ENCODE measurements at places on chromosomes 11 and 22. TPM values are rescaled to one million over a fixed set of nuclear protein-coding genes. Genes with fewer than 3 reads are reported as not detected.

PTPRCAP gene
- 6.4 TPM for total RNA-seq

HRAS gene
- total RNA-seq: 106 TPM

MAP4K2 gene
- total RNA-seq: 9.0 TPM

NNMT gene
- 4.1 TPM for total RNA-seq

KIF18A gene
- total RNA-seq: 2.4 TPM

CCDC73 gene
- total RNA-seq: not detected

MOGAT2 gene
- total RNA-seq: not detected

MMP1 gene
- 0.22 TPM for total RNA-seq

C1QTNF6 gene
- total RNA-seq: 1.7 TPM

C22orf31 gene
- total RNA-seq: not detected

FGF4 gene
- total RNA-seq: not detected

PRRG4 gene
- 42.0 TPM for total RNA-seq

CALCA gene
- not detected for total RNA-seq

TCN2 gene
- total RNA-seq: 17.2 TPM

GRCh38 chr11:116787436-116787785 is 412 bp downstream of the ZPR1 start:
- DNase-seq: no peak

DNA sequence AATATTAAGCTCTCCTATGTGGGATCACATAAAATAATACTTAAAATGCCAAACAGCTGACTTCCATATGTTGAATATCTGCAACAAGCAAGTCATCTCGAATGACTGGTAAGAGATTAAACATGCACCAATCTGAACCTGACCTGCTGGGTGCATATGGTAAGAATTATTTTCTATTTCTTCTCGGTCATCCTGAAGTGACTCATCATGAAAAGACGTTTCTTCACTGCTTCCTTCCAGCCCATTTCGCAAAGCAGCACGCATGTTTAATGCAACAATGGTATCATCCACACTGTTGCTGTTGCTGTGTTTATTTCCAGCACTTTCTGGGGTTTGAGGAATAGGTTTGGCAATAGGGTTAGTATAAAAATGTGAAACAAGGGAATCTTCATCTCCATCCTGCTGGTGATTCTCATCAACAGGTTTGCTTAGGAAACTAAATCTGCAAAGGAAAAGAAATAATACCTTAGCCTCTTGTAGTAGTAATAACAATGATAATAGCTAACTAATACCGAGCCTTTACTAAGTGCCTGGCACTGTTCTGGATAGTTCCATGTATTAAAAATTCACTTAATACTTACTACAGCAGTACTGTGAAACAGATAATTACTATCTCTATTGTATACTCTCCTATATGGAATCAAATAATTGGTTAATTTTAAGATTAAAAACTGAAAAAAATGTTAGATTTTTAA is 52.0 kb upstream of the CHRNA10 start:
- DNase-seq: no peak

- no peak for DNase-seq
Observed at GRCh38 chr11:121890946-121891515, 225.0 kb downstream of the BLID start.

GRCh38 chr11:35893796-35894475 is 49.9 kb upstream of the LDLRAD3 start:
- no peak for DNase-seq

DNA sequence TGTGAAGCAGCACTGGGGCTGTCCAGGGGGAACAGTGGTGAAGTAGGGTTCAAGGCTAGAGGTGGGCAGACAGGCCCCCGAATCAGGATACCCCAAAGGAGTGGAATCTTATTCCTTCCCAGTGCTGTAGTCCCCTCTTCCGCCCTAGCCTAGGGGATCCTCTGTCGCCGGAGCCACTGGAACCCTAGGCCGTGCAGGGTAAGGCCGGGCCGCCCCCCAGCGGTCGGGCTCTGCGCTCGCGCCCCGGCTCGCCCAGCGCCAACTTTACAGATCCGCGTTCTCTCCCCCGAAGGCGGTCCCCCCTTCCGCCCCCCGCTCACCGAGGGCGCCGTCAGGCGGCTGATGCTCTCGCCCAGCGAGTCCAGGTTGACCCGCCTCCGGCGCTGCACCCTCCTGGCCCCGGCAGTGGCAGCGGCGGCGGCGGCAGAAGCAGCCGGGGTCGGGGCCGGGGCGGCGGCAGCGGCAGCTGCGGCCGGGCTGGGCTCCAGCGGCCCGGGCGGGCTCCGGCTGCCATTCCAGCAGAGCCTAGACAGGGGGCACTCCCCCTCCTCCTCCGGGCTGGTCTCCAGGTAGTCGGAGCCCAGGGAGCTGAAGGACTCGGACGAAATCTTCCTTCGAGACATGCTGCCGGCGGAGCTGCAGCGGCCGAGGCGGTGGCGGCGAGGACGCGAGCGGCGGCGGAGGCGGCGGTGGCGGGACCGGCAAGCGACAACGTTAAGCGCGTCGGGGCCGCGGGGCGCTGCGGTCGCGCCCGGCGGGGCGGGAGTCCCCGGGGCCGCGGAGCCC is 650 bp downstream of the GUCY1A2 start:
- no peak for DNase-seq

DNA sequence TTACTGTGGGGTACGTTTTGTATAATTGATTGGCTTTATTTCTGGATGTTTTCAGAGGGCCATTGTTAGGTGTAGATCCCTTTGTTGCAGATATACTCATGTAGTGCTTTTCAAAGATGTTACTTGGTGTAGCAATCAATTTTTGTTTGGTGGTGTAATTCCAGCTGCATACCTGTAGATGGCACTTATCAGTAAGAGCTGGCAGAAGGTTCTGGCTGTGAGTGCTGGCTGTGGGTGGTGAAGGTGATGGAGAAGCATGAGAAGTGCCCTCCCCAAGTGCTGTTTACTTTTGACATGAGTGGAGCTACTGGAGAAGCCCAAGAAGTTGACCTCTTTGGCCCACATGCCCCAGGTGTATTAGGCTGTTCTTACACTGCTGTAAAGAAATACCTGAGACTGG is 1074.9 kb downstream of the FAM181B start:
- DNase-seq: no peak

- DNase-seq: no peak
Observed at GRCh38 chr11:106238704-106239360, 161.4 kb downstream of the AASDHPPT start.

DNA sequence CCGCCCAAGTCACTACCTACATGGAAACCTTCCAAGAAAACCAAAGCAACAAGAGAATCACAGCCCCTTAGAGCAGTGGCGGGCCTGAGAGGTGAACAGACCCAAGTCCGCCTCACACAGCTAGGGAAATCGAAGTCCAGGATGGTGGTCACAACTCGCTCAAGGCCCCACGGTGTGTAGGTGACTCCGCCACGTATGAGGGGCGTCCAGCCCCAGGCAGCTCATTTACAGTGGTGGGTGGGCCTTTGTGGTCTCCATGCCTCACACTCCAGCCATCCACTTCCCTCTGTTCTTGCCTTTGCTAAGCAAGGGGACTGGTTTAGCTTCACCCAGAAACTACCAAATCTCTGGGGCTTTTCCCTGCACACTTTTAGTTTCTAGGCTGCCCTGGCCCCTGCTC is 9.7 kb upstream of the TCF20 start:
- DNase-seq: no peak

DNA sequence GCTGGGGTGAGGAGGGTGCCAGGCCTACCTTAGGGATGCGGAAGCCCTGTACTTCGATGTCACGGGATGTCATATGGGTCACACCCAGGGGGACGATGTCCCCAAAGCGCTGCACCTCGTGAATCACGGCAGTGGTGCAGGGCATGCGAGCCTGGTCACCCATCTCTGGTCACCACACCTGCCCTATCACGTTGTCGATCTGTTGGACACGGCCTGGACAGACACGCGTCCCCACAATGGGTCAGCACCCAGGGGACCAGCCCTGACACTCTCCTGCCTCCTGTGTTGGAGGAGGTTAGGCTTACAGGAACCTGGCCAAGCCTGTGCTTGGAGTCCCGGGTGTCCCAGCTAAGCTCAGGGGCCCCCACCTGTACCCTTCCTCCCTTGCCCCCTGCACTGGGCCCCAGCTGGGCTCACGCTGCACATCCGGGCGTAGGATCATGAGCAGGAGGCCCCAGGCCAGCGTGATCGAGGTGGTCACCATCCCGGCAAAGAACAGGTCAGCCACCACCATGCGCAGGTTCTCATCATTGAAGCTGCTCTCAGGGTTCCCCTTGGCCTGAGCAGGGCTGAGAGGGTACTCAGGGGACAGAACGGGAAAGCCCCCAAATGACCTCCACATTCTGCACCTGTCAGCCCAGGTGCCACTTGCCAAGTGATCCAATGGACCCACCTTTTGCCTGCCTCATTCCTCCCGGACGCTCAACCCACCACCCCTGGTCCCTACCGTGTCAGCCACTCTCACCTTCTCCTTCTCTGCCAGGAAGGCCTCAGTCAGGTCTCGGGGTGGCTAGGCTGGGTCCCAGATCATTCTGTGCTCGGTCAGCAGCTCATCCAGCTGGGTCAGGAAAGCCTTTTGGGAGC is 20.3 kb upstream of the CYP2D6 start:
- DNase-seq: no peak

DNA sequence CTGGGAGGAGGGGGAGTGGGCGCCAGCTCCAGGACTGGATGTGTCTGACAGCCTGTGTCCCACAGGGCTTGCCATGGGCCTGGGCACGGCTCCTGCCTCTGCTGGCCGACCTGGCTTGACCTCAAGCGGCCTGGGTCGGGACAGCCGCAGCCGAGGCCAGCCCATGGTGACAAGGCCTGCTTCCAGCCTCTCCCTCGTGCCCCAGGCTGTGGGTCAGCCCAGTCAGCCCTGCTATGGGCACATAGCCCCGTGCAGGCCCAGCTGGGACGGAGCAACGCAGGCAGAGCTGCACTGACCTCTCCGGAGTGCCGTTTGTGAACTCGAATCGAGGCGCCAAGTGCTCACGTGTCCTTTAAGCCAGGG is 17.9 kb downstream of the OSBPL5 start:
- DNase-seq: no peak

DNA sequence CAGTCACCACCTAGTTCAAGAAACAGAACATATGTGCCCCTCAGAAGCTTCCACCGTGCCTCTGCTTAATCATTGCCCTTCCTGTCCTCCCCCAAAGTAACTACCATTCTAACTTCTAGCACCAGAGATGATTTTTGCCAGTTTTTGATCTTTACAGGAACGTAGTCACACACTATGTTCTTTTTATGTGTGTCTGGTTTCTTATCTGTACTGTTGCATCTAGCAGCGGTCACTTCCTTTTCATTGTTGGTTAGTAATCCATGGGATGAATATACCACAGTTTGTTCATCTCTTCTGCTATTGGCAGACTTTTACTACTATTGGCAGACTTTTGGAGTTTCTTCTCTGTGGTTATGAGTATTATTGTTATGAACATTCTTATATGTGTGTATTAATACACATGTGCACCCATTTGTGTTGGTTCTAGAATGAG is 34.6 kb downstream of the SPECC1L start:
- DNase-seq: no peak

DNA sequence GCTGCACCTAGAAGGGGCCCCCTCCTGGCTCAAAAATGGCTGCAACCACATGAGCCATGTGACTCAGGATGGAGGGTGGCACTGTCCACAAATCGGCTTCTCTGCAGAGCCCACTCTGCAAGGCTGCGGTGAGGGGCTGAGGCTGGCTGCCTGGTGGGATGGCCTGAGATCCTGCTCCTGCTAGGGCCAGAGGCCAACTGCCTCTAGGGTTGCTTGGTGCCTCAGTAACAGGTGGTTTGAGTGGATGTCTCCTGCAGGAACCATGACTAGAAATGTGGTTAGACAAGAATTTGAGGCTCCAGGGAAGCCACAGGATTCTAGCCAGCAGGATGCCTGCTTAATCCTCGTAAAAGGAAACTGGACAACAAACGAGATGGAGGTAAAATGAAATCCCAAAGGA is 17.1 kb downstream of the PATZ1 start:
- DNase-seq: no peak

- DNase-seq: no peak
Observed at GRCh38 chr11:126607374-126607773, 251.9 kb downstream of the ST3GAL4 start.

- DNase-seq: no peak
Observed at GRCh38 chr11:78168539-78169477, 19.6 kb downstream of the KCTD21 start.

DNA sequence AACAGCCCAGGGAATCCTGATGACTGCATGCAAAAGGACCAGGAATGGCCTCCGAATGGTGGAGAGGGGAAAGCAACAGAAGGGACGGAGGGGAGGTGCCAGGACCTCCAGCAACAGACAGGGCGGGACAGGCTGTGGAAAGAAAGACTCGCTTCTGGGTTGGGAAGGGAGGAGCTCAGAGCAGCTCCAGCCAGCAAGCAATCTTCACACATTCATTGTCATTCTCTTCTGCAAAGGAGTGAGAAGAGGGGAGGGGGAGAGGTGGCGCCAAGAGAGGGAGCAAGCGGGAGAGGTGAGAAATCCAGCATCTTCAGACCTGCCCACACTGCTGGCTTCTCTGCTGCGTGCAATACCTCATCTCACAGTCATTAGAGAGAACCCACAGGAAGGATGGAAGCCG is 509.0 kb downstream of the BUD13 start:
- no peak for DNase-seq

DNA sequence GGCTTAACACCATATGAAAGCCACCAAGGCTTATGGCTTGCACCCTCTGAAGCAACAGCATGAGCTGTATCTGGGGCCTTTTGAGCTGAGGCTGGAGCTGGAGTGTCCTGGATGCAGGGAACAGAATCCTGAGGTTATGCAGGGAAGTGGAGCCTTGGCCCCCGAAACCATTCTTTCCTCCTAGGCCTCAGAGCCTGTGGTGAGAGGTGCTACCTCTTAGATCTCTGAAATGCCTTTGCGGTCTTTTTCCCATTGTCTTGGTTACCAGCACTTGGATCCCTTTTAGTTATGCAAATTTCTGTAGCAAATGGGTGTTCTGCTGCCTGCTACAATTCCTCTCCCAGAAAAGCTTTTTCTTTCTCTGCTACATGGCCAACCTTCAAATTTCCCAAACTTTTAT is 72.7 kb upstream of the CLPB start:
- DNase-seq: no peak

GRCh38 chr11:11976481-11977127 is 31.8 kb downstream of the DKK3 start:
- DNase-seq: no peak

- DNase-seq: no peak
Observed at GRCh38 chr11:25855916-25856315, 476.0 kb upstream of the ANO3 start.

DNA sequence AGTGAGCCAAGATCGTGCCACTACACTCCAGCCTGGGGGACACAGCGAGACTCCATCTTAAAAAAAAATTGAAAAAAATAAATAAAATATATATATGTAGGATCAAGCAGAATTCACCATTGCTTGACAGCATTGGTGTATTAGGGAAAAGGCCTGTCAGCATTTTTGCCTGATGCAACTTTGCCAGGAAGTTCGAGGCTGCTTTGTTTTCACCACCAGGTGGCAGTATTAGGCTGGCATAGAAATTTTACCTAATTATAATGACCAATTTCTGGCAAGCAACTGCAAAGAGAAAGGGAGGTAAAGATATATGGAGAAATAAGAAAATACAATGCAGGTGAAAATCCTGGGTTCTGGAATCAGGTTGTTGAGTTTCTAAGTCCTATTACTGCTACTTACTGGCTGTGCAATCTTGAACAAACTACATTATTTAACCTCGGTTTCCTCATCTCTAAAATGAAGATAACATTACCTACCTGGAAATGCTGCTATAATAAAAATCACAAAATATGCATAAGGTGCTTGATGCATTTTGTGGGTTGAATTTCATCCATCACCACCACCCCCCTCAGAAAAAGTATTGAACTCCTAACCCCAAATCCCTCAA is 24.7 kb downstream of the LAYN start:
- DNase-seq: no peak

- no peak for DNase-seq
Observed at GRCh38 chr11:46143049-46143806, 22.0 kb upstream of the PHF21A start.
